ENCODE measurements at places on chromosomes 5 and 9. TPM values are rescaled to one million over a fixed set of nuclear protein-coding genes. Genes with fewer than 3 reads are reported as not detected.

Gene SPATA6L
- 0.40 TPM for total RNA-seq

Gene SPINK7
- not detected for total RNA-seq

GRCh38 chr9:90539286-90539685, 103.3 kb downstream of the DIRAS2 start:
- DNase-seq: no peak

DNA sequence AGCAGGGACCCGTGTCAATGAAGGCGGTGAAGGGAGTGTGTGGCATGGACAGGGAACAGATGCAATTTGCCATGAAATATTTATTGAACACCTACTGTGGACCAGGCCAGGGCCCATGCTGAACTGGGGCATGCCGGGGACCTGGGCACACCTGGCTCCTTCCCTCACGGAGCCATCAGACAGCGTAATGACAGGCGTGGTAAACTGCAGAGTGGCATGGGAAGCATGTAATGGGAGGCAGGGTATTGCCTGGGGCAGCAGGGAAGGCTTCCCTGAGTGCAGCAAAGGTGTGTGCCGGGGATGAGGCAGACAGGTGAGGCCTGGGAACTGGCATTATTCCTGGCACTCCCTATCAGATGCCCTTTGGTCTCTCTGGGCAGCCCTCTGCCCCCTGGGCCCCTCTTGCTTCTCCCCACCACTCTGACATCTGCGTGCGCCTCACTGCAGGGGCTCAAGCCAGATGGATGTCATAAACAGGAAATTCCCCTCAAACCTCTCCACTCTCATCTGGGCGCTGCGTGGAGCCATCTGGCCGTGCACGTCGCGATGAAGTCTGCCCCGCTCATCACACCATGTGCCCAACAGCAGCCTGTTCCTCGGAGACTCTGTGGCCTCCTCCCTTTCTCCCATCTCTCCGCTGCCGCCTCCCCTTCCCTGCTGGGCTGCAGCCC, 67.6 kb downstream of the HMCN2 start:
- DNase-seq: no peak

DNA sequence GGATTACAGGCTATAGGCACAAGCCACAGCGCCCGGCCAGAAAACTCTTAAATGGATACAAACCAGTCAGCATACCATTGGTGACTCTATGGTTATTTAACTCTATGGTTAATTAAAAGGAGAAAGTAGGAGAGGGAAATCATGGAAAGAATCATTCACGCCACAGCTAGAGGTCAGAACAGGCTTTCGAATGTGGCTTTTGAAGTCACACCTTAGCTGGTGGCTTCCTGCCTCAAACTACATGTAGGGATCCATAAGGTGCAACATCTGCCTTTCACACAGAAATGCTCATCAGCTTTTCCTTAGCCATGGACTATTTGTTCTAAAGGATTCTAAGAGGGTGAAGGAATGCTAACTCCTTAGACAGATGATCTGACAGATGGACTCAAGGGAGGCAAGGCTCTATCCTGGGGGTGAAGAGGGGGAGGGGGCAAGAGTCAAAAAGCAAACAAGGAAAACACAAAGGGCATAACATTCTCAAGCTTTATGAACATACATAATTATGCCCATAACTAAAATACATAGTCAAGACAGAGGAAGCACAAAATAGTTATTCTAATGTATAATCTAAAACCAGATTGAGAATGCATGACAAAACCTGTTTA, 130.9 kb downstream of the EFNA5 start:
- no peak for DNase-seq

Gene RABL6
- 95.5 TPM for total RNA-seq

GRCh38 chr9:137174722-137175293, 3.0 kb upstream of the TMEM210 start:
- no peak for DNase-seq

GRCh38 chr5:33300209-33300742, 140.5 kb upstream of the TARS1 start:
- DNase-seq: no peak

DNA sequence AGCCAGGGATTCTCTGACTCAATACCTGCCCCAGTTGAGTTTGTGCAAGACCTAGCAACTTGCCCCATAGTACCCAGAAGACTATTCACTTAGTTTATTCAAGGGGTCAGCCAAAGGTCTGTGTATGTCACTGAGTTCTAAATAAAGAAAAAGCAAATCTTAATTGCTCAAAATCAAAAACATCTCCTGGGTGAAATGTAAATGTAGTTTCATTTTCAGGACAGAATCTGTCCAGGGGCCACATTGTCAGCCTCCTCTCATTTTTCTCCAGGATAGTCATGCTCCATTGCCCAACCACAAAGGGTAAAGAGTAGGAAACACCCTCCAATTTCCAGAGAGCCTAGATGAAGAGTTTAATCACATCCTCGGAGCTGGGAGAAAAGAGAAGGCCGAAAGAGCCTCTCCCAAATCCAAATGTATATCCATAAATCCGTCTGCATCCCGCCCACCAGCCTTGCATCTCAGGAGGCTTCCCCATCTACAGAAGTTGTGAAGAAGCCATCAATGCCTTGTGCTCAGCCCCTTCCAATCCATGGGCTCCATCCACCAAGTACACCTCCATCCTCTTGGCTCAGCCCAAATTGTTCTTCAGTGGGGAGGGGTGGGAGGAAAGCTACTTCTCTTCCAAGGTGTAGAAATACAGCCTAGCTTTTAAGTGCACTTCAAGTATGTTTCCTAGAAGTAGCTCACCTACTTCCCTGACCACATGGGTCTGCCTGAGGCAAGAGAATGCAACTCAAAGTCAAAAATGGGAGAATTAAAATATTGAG, 26.9 kb downstream of the ADAM19 start:
- DNase-seq: no peak

GRCh38 chr9:6502399-6502798, 89.4 kb downstream of the UHRF2 start:
- no peak for DNase-seq

DNA sequence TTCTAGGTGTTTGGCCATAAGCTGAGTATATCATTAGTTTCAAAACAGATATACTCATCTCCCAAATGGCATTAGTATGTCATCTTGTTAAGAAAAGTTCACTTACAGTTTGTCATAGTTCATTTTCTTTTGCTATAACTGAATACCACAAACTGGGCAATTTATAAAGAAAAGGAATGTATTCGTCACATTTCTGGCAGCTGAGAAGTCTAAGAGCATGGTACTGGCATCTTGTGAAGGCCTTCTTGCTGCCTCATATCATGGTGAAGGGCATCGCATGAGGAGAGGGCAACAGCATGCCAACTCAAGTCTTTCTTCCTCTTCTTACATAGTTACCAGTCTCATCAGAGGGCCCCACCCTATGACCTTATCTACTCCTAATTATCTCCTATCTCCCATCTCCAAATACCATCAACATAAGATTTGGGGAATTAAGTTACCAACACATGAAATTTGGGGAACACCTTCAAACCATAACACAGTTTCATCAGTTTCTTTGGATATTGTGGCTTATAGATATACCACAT, 20.4 kb upstream of the ITGA1 start:
- no peak for DNase-seq

GRCh38 chr9:134731497-134732391, 90.1 kb downstream of the COL5A1 start:
- no peak for DNase-seq

GRCh38 chr9:21761309-21761901, 41.0 kb upstream of the MTAP start:
- peak; percentile 70 for DNase-seq

DNA sequence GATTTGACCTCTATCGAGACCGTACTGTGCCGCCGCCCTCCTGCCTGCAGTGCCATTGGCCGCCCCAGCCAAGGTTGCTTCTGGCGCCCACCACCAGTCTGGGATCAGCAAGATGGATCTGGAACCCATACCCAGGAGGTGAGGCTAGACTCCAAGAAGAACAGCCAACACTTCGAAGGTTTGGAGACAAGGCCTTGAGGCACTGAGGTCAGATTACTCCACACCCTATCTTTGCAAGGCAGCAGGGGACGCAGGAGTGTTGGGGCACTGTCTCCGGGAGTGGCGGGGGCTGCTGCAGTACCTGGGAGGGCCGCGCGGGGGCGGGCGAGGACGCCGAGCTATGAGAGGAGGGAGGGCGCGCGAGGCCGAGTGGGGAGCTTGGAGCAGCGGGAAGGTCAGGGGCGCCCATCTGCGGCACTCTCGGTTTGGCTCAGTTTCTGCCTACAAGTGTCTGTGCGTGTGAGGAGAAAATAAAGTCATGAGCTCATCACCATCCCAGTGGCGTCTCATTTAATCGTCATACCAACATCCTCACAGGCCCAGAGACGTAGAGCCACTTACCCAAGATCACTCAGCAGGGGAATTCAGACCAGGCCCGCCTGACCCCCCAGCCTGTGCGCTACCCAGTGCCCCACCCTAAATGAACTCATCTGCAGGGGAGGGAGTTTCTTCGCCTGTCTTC, 20.5 kb upstream of the PSD2 start:
- DNase-seq: peak; percentile 74

DNA sequence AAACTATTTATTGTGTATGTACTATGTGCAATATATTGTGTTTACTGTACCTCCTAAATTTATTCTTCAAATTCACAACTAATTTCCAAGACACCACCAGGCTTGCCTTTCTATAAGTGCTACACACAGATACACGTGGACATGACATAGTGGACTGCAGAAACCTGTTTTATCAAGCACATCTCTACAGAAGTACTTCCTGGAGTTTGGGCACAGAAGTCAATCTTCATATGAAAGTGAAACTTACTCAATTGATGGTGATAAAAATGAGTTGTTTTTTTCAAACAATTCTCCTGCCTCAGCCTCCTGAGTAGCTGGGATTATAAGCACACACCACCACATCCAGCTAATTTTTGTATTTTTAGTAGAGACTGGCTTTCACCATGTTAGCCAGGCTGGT, 57.6 kb downstream of the NLN start:
- peak; percentile 24 for DNase-seq

DNA sequence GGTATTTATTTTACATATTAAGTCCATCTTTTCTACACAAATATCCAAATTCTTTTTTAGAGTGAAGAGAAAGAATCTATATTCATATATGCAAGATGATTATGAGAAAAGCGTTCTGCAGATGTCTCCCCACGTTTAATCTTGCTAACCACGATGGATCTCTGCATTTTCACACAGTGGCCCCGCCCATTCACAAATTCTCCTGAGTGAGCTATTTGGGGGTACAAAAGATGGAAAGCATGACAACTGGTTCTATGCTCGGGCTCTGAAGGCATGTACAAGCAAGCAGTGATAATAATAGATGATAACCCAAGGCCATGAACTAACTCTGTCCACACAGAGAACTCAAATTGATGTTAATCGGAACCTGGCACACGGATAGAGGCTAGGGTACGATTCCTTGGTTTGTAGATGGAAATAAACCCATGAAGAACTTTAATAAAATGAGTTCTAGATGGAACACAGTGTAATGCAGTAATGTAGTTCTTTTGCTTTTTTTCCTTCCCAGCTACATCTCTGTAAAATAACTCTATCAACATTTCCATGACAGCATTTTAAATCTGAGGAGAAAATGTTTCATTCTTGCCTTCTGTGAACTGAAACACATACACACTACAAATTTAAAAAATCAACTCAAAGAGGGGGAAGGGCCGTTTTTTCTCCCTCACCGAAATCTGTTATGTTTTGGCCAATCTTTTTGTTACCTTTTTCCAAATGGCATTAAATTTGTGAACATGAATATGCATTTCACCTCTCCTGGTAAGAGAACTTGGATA, 851.7 kb upstream of the DMAC1 start:
- DNase-seq: no peak

Gene CXCL14
- total RNA-seq: not detected

DNA sequence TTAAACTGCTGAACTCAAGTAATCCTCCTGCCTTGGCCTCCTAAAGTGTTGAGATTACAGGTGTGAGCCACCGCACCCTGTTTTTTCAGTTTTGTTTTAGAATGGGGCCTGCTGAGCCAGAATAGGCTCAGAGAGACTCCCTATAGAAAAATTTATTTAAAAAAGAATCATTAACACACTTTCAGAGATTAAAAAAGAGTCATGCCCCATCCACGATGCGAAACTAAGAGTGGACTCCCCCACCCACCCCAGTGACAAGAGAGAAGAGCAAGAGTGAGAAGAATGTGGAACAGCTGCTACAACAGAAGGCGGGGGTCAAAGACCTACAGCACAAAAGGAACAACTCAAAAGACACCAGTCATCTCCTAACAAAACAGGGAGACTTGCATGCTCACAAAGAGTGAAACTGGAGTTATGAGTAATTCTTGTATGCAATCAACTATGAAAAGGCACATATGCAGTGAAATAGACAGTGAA, 47.2 kb downstream of the GLDC start:
- DNase-seq: no peak

DNA sequence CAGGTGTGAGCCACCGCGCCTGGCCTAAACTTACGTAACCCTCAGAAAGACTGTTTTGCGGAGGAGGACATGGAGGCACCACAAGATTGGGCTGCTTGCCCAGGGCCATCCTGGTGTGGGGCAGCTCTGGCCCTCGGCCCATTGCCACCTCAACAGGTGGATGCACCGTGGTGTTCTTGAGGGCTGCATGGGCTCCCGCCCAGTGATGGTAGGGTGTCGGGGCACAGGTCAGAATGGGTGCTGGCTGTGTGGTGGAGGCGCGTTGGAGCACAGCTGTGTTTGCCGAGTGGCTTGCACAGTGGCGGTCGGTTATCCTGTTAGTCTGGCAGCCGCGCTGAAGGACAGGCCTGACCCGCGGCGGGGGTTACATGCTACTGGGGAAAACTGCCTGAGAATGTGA, 196.9 kb downstream of the CACNA1B start:
- DNase-seq: no peak

DNA sequence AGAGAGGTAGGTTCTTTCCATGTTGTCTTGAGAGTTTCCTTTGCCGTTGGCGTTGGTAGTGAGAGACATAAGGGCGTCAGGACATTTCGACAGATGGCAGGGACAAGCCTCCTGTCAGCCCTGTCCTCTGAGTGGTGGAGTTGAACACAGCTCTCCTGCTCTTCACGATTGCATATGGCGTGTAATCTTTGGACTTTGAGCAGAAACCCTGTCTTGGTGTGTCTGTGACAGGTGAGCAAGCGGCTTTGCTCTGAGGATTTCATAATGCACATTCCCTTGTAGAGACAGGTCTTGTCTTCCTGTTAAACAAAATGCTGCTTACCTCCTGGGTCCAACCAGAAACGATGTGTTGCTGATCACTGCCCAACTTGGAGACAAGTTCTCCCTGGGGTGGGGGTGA, 146.5 kb downstream of the NXNL2 start:
- DNase-seq: no peak

GRCh38 chr9:11269036-11269435, 656.2 kb upstream of the PTPRD start:
- no peak for DNase-seq

Gene CBY3
- total RNA-seq: 0.35 TPM

Gene SPACA9
- total RNA-seq: 3.0 TPM

Gene ARHGEF28
- total RNA-seq: not detected

GRCh38 chr9:78698371-78698770, 401.4 kb downstream of the PSAT1 start:
- DNase-seq: no peak

DNA sequence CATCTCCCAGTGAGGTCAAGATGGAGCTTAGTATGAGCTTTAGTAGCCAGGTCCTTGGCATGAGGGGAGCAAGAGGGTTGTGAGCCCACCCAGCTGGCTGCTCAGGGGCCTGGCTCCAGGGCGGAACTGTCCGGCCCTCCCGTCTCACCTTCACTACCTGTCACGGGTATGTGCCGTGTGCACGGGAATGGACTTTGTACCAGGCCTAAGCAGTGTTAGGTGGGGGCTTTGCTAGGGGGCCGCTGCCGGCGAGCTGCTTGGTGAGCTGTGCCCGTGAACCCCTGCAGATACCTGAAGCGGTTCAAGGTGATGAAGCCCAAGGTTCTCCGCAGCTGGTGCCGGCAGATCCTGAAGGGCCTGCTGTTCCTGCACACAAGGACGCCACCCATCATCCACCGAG, 46.7 kb downstream of the WNK2 start:
- no peak for DNase-seq

Gene GABRA6
- not detected for total RNA-seq

GRCh38 chr5:179901462-179901861, 6.2 kb downstream of the TBC1D9B start:
- DNase-seq: no peak
